ENCODE measurements at places on chromosomes 12 and 14. TPM values are rescaled to one million over a fixed set of nuclear protein-coding genes. Genes with fewer than 3 reads are reported as not detected.

The PIWIL1 gene
- not detected for total RNA-seq

The TAS2R8 gene
- not detected for total RNA-seq

The ARHGDIB gene
- 140 TPM for total RNA-seq

The KRT5 gene
- not detected for total RNA-seq

The RTL1 gene
- total RNA-seq: 0.07 TPM

The CATSPERB gene
- total RNA-seq: not detected

The HOXC4 gene
- 1.8 TPM for total RNA-seq

DNA sequence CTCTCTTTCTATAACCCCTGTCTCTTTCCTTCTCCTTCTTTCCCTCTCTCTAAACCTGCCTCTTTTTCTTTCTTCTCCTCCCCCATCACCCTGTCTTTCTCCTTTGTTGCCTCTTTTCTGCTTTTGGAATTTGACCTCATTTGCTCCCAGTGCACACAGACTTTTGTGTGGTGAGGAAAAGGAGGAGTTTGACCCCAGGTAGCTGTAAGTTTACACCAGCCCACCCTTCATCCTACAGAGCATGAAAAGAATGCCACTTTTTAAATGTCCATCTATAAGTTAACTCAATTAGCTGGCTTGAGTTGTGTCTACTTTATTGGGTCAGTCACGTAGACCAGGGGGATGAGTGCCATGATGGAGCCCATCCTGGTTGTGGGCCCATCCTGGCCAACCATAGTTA, 146.8 kb upstream of the SLC38A2 start:
- no peak for DNase-seq

DNA sequence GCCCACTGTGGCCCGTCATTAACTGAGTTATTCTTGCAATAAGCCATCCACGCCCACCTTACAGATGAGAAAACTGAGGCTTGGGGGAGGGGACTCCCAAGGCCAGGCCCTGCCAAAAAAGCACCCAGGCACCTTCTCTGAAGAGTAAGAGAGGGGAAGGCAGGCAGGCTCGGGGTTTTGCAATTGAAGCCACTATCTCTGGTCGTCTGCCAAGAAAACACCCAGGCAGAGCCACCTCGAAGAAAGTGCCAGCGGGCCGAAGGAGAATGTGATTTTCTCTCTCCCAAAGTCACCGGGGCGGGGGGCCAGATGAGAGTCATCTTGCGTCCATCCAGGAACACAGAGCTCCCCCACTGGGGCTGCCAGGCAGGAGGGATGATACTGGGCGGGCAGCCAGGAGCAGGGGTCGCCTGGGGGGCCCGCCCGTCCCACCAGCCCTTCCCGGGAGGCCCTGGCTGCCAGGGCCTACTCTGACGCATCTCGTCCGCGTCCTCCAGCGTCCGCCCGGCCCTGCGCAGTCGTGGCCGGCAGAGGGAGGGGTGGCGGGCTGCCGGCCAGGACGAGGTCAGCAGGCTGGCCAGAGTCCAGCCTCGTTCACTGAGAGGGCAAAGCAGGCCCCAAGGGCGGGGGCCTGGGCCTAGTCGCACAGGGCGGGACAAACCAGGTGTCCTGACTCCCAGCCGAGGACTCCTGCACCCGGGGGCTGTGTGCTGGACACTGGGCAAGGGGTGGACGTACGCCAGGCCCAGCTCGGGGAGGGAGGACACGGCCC, 74.3 kb downstream of the RFLNA start:
- DNase-seq: peak; percentile 83

- no peak for DNase-seq
Observed at GRCh38 chr12:40946612-40947194, 241.4 kb upstream of the PDZRN4 start.

DNA sequence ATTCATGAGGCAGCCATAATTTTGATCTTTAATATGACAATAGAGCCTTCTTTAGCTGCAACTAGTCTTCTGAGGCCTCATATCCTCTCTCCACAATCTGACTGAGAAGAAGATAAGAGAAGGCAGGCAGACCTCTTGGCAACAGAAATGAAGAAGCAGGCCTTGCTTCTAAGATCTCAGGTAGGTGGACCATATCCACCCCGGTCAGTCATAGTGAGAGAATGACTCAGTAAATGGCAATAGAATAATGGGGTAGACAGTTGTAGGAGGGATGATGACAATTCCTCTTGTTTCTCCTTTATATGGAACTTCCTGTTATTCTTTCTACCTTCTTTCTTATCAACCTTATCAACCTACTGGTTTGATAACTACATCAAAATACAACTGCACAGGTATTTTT, 246.7 kb upstream of the G2E3 start:
- DNase-seq: no peak

- DNase-seq: no peak
Observed at GRCh38 chr14:97873291-97873690, 1076.1 kb downstream of the VRK1 start.

GRCh38 chr14:93369713-93370266, 22.8 kb downstream of the COX8C start:
- DNase-seq: no peak

- DNase-seq: no peak
Observed at GRCh38 chr12:99910342-99910741, 74.4 kb downstream of the ANKS1B start.

DNA sequence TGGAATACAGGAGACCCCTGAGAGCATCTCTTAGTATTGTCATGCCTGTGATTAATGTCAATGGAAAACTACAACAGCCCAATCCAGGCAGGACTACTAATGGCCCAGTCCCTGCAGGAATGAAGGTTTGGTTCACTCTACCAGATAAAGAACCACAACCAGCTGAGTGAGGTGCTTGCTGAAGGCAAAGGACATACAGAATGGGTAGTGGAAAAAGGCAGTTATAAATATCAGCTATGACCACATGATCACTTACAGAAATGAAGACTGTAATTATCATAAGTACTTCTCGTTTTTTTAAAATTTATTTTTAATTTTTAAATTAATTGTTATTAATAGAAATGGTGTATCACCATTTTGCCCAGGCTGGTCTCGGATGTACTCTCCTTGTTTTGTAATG, 17.2 kb upstream of the LPCAT3 start:
- DNase-seq: no peak

DNA sequence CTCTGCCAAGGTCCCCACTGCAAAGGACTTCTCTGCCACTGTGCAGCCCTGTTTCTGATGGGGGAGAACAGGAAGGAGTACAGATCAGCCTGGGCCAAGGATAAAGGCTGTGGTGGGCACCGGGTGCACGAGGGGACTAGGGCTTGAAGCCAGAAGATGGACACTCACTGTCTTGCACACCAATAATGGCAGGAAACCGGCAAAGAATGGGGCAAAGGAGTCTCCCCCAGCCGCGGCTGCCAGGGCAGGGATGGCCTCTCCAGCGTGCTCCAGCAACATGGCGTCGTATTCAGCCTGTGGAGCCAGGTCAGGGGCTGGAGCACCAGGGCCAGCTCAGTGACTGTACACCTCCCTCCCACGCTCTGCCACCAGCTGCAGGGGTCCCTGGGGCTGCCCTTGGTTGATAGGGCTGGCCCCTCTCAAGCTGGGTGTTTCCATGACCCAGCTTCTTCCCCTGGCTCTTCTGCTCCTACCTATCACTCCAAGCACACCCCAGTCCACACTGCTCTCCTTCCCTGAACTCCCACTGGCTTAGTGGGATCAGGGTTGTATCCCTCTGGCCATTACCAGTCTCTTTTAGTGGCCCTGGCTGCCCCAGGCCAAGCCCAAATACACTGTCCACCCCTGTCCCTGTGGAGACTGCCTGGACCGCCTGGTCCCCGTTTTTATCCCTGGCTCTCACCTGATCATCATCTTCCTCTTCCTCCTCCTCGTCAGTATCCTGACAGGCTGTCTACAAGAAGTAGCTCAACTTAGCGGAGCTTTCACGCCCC, 6.3 kb downstream of the IPO4 start:
- DNase-seq: no peak

GRCh38 chr12:131825146-131825892, 2.9 kb upstream of the MMP17 start:
- DNase-seq: no peak

DNA sequence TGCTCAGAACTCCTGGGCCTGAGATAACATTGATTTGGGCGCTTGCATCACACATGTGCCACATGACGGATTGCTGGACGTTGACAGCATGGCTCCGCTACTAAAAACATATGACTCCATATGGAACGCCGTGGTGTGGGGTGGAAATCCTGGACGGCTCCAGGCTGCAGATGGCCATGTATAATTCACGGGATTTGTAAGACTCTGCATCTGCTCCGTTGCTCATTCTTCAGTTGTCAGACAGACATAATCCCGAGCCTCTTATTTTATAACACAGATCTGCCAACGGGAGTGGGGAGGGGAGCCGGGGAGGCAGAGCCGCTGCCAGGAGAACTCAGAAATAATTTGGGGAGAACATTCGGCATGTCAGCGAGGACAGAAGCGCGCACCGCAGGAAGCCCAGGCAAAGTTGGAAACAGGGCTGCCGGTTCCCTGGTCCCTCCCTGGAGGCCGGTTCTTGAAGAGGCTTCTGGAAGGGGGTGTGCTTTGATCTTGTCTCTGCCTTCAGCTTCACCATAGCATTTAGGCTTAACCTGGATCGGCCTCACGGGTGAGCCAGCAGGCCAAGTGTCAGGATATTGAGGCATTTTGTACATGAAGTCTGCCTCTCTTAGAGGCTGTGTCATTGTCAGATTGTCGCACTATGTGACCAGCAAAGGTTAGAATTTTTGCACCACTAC, 45.8 kb upstream of the MYL2 start:
- DNase-seq: no peak

- no peak for DNase-seq
Observed at GRCh38 chr14:99737451-99737951, 53.4 kb downstream of the CYP46A1 start.

- no peak for DNase-seq
Observed at GRCh38 chr12:99056186-99056585, 411.1 kb downstream of the APAF1 start.

GRCh38 chr12:110436231-110436630, 13.9 kb downstream of the ARPC3 start:
- DNase-seq: peak; percentile 41

- no peak for DNase-seq
Observed at GRCh38 chr14:100669468-100669867, 57.2 kb upstream of the DLK1 start.
